Thymus (tissue), 14 donors: ENCODE measurements at places on chromosomes 13 and 19. TPM values are rescaled to one million over a fixed set of nuclear protein-coding genes. Genes with fewer than 3 reads are reported as not detected.

GRCh38 chr13:40496035-40496810 lies 170.2 kb downstream of the FOXO1 start:
- DNase-seq: no peak

GRCh38 chr13:23074075-23074828 lies 106.5 kb upstream of the SGCG start:
- no peak for DNase-seq

GRCh38 chr13:98050041-98050466 lies 92.8 kb upstream of the FARP1 start:
- DNase-seq: no peak

DNA sequence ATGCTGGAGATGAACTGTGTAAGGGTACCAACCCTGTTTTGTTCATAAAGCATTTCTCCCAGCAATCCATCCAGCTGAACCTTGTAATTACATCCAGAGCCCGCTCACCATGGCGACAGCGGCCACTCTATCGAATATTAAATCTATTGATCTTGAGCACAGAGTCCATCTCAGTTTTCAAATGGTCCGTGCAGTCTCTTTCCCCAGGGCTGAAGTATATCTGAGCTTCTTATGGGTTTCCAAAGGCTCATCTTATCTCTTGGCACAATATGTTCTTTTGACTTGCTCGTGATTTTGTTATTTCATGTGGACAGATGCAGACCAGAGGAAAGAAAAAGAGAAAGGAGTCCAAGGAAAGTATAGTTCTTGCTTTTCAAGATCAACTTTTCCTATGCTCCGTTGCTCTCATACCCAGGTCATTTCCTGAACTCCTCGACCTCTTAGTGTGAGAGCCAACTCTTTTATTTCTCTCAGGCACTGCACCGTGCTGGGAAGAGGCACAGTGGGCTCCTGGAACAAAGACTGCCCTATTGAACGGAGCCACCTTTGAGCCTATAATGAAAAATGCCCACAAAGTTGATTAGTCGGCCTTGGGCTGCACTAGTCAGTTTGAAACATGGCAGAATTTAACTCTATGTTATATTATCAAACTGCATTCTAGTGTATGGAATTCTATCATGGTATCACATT lies 66.7 kb downstream of the RFC3 start:
- no peak for DNase-seq

- no peak for DNase-seq
Measured at GRCh38 chr19:48295458-48295857, 25.6 kb downstream of the ZNF114 start.

DNA sequence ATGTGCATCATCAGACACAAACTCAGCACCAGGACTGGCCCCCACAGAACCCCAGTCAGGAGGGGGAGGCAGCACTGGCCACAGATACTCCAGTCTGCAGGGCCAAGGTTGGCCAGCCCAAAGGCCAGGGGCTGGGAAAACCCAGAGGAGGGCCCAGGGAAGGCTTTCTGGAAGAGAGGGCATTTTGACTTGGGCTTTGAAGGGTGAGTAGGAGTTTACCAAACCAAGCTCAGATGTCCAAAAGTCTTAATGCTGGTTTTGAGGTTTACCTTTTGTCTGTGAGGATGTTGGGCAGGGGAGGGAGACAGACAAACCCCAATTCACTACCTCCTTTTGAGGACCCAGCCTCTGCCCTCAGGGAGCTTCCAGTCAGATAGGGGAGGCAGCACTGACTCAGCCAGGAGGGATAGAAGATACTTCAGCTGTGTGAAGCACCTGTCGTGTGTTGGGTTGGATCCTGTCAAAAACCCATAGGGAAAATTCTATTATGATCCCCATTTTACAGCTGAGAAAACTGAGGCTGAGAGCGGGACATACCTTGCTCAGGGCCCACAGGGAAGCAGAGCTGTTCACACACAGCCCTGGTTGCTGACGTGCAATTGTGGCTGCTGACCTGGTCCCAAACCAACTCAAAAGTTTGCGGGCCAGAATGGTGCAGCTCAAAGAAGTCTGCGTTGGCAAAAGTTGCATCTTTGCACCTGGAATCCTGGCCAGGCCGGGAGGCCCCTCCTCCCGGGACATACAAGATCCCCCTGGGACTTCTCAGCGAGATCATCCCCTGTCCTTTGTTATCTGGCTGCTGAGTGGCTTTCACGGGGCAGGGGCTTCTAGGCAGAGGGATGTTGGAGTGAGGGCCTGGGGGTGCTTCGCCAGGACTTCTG lies 13.1 kb downstream of the CILP2 start:
- no peak for DNase-seq

ZNF808 gene
- 7.7 TPM for polyA plus RNA-seq

CERS1 gene
- 0.41 TPM for polyA plus RNA-seq

LACC1 gene
- 10.3 TPM for polyA plus RNA-seq
